ENCODE measurements at places on chromosomes 6 and 20.

DNA sequence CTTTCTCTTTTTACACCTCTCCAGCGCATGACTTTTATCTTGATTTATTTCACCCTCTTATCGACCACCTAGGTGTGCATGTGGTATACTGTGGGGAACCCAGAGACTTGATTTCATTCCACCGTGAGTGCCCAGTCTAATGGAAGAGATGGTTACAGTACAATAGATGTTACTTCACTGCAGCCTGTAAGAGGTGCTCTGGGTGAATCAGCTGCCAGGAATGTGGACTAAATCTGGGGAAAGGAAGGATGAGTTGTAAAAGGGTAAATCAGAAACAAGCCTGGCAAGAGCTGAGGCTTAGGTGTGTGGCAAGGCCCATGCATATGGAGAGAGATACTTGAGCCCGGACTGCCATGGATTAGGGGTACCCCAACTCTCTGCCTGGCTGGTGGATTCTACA, 7.4 kb downstream of the STK35 start:
- no peak for DNase-seq

DNA sequence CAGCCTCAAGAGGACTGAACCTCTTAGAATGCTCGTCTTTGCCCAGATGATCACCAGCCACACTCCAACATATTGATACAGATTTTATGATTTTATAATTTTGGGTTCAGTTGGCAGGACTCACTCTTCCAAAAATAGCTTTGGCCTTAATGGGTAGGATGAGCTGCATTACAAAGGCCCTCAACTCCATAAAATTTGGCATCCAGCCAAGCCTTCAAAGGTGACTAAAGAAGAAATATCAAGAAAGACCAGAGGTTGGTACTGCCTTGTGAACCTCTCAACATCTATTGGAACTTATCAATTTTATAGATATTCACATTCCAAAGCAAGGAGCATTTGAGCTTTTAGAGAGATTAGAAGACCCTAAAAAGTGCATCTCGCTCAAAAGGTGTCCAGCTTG, 48.4 kb upstream of the SNAP25 start:
- DNase-seq, result no peak

GRCh38 chr6:15301179-15302006, 55.5 kb downstream of the JARID2 start:
- no peak for DNase-seq

- no peak for DNase-seq
These were observed 8.4 kb downstream of the SLC22A1 start for GRCh38 chr6:160129881-160130615.

DNA sequence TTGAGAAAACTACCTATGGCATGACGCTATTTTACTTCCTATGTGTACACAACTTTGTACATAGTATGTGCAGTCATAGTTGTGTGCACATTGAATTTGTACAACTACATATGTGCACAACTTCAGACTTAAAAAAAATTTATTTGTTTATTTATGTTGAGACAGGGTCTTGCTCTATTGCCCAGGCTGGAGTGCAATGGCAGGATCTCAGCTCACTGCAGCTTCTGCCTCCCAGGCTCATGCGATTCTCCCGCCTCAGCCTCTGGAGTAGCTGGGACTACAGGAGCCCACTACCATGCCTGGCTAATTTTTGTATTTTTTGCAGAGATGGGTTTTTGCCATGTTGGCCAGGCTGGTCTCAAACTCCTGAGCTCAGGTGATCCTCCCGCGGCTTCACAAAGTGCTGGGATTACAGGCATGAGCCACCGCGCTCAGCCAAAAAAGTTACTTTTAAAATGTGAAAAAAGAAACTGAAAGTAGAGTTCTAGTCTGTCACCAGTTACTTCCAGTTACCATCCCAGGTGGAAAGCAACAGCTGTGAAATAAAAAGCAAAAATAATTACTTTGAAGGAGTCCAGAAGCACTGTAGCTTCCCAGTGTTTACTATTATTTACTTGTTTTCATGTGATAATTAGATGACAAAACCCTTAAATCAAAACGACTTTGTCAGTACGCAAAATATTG, 1.7 kb upstream of the ZKSCAN8 start:
- no peak for DNase-seq

GRCh38 chr6:7134999-7135745, 27.4 kb downstream of the RREB1 start:
- no peak for DNase-seq

DNA sequence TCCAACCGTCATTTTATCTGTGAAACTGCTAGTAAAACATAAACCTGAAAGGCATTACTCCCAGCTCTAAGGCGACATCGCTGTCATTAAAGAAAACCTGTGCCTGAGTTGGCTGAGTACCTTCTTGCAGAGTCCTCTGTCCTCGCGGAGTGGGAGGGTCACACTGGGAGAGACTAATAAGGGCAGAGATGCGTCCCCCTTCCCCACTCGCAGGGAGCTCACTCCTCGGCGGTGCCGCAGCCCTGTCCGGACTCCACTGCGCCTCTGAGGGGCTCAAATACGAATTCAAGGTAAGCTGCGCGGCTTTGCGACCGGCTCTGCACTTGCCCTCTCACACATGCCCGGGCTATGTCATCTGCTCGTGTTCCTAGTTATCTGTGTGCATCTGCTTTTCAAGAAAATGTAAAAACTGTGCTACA, at the start of gene COL19A1:
Gene COL19A1 (plus strand): TSS at position 206 of the 419 bp plus-strand sequence. CDS start 13,012 bp downstream, outside the sequence.
- peak; percentile 18 for DNase-seq

Measured in CD4-positive, alpha-beta T cell treated with Interleukin-15 for 4 hours (primary cell).